Fibroblast of skin of left biceps (primary cell): ENCODE measurements at places on chromosomes 1 and 21.

DNA sequence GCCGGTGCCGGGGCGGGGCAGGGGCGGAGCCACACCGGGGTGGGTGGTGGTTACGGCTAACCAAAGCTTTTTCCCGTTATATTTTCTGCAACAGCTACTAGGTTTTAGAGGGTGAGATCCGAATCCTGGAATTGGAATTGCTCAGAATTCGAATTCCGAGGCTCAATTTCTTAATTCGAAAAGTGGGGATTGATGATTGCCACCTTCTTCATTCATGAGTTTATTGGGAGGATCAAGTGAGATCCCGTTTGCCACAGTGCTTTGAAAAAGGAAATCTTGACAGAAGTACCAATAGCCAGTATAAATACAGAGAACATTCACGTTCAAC, 207 bp upstream of the SVBP start:
- no peak for DNase-seq

DNA sequence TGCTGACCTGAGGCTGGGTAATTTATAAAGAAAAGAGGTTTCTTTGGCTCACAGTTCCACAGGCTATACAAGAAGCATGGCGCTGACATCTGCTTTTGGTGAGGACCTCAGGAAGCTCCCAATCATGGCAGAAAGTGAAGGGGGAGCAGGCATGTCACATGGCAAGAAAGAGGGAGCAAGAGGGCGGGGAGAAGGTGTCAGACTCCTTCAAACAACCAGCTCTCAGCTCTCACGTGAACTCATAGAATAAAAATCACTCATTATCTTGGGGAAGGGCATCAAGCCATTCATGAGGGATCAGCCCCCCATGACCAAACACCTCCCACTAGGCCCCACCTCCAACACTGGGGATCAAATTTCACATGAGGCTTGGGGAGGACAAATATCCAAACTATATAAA, 266.8 kb downstream of the RHOU start:
- DNase-seq, result no peak

DNA sequence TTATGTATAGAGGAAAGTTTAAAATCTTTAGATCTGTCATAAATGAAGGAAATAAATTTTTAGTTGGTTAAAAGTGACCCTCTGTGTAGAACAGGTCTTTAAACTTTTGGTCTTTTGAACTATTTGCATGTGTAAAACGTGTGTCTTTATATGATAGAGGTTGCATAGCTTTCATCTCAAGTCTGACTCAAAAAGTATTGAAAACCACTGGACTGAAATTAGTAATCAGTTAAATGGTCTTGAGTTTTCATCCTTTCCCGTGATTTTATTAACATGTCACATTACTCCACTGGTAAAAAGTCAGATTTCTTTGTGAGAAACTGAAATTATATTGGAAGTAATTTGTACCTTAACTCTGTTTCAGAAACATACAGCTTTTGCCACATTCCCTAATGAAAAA, 1.8 kb downstream of the RNPC3 start:
- DNase-seq, result no peak

DNA sequence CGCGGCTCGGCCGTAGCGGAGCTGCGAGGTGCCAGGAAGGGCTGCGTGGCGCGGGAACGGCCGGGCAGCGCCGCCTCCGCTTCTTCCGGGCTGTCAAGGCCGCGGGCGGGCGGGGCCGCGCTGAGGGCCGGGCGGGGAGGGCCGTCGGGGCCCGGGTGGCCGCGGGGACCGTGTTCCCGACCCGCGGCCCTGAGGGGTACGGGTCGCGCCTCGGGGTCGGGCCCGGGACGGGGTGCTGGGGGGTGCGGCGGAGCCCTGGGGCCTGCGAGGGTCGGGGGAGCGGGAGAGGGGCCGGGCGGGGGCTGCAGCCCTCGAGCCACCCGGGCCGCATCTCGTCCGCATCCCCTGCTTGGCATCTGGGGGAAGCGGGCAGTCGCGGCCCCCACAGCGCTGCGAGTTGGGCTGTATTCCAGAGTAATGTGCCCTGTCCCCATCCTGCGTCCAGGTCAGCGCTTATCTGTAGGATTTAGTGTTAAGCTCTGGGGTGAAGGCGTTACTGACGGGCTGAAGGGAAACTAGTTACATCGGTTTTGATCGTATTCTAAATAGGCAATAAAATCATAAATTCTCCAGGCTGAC, 379 bp downstream of the RER1 start:
- DNase-seq, result no peak

GRCh38 chr1:172378109-172378760, 42.2 kb upstream of the C1orf105 start:
- DNase-seq, result no peak

DNA sequence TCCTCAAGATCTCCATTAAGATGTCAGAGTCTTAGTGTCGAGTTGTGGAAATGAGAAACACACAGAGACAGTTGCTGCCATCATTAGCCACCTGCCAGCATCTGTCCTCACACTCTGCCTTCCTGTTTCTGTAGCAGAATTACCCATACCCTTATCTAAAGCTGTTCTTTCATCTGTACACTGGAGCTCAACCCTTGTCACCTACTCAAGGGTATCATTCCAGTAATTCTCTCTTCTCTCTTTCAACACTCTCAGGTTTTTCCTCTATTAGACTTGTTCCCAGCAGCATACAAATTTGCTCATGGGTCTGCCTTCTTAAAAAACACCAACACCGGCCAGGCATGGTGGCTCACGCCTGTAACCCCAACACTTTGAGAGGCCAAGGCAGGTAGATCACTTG, 27.4 kb upstream of the RNF2 start:
- no peak for DNase-seq

DNA sequence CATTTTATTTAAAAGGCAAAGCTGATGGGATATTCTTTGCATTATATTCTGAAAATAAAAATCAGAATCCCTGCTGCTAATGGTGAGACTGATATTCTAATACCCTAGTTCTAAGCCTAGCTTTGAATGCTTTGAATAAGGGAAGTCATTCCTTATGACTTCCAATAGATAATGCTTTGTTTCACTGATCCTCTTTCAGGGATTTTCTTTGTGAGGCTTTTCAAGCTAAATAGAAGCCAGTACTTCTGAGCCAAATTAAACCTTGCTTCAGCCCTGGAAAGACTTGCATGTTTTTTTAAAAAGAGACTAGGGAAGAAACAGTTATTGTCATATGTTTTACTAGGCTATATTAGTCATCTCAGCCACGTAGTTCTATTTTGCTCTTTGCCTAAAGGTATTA, 68.5 kb upstream of the CACYBP start:
- DNase-seq, result no peak

DNA sequence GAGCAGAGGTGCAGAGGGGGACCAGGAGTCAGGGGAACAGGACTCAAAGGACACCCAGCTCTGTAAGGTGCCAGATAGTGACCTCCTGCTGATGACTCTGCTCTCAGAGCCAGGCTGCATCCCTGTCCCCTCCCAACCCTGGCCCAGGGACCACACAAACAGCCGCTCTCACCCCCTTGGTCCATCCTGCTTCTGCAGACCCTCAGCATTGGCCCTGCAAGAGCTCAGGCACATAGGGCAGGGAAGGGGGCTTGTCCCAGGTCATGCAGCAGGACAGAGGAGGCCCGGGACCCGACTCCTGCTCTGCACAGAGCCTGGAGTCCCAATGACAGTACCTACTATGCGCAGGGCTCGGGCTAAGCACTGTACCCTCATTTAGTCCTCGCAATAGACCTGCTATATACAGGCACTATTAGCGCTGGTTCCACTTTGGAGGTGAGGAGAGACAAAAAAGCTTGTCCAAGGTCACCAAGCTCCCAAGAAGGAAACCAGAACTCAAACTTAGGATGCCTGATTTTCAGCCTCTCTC, 15.7 kb downstream of the EPHA2 start:
- DNase-seq, result no peak

- peak; percentile 61 for DNase-seq
These were observed 172.6 kb upstream of the HMCN1 start for GRCh38 chr1:185561629-185562028.

DNA sequence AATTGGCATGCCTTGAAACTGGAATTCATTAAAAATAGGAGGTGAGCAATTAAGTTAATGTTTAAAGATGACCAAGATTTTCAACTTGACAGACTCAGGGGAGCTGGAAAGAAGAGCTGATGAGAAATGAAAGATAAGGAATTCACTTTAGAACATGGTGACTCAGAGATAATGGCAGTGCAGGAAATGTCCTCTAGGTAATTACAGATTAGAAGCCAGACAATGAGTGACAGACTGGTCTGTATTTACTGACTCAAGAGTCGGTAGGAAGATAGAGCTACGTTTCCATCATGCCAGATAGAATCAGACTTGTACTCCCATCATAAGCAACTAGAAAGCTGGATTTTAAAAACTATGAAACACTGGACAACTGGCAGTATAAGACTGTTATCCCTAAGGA, 151.6 kb downstream of the AJAP1 start:
- DNase-seq, result no peak

- DNase-seq, result no peak
These were observed 39.4 kb upstream of the FAM131C start for GRCh38 chr1:16112596-16113555.

DNA sequence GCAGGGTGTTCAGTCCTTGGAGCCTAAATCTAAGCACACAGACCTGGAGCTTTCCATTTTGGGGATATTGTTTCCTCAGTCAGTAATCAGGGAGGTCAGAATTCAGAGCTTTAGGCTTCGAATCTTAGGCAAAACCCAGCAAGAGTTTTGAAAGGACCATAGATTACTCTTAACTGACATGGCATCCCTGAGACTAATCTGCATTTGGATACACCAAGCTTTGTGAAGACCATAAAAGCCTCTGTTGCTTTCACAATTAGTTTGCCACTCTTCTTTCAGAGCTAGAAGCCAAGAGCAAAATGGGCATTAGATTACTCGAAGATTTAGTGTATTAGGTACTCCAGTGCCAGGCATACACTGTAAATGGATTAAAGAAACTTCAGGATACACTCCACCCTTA, 131.8 kb upstream of the GREM2 start:
- no peak for DNase-seq

DNA sequence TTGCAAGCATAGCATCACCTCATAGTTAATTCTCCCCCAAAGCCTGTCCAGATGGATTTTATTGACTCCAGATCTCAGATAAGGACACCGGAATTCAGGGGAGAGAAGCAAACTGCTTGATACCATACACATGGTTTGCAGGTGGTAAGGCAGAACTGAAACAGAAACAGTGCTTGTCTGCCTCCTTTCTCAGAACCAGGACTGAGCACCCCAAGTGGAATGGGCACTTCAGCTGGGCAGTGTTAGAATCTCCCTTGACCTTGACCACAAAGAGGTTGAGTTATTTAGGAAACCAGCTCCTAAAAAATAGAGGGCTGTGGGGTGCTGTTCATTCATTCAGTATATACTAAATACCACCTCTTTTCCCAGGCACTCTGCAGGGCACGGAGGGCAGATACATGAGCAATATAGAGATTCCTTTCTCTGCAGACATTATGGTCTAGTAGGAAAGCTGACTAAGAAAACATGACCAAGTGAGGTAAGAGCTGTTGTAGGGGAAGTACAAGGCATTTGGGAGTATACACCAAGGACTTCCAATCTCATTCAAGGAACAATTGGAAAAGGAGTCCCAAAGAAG, 185.2 kb downstream of the C1orf94 start:
- no peak for DNase-seq

- no peak for DNase-seq
These were observed 336.5 kb downstream of the RPS6KC1 start for GRCh38 chr1:213387380-213388015.

GRCh38 chr1:224390517-224390916, 33.8 kb downstream of the CNIH4 start:
- DNase-seq, result no peak

- no peak for DNase-seq
These were observed 19.9 kb upstream of the LDLRAP1 start for GRCh38 chr1:25523542-25523941.

DNA sequence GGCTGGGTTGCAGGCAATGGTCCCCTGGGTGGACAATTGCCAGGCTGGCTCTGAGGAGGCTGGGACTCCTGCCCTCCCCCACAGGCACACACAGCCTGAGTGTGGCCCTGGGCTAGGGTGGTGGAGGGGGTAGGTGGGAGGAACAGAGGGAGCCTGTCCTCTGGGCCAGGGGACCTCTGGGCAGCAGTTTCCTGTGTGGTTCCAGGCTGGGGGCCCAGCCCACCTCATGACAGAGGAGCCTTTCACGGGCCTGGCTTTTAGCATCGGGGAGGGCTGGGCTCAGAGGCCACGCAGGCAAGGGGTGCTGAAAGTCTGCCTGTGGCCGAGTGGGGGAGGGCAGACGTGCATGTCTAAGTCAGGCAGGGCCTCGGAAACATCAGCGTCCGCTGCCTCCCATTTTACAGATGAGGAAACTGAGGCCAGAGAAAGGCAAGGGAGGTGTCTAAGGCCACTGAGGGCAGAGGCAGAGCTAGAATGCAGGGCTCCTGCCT, 7.0 kb downstream of the EXTL1 start:
- no peak for DNase-seq
